ENCODE measurements at places on chromosomes 16 and 17.

DNA sequence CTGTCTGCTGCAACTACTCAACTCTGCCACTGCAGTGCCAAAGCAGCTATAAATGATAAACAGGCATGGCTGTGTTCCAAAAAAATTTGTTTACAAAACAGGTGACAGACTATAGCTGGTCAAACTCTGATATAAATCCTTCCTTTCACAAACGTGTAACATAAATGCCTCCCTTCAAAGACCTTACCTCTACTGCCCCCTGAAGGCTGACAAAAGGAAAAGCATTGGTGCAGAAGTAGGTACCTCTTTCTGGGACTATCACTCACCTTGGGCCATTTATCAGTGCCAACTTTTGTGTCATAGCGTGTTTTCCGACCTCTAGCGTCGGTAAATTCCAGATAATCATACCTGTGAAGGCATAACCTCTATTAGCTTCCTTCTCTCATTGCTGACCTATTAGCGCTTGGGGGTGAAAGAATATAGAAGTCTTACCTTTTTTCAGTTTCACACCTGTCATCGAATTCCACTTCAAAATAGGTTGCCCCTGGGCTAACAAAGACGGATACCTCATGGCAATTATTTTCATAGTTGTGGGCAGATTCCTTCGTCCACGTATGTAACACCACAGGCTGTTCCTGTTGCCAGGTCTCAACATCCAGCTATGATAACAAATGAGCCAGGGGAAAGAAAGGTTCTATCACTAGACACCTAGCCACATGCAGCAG is 67.9 kb downstream of the ZZEF1 start:
- H3K27ac ChIP-seq: no peak overlapping the region
- no peak for DNase-seq
- no peaks in the 10 kb centered on the region for H3K4me1 ChIP-seq
- H3K27me3 ChIP-seq: no peaks in the 10 kb centered on the region
- H3K4me3 ChIP-seq: no peak overlapping the region
- H3K36me3 ChIP-seq: peaks cover 8% of the 10 kb centered on the region

- H3K27me3 ChIP-seq: no peaks in the 10 kb centered on the region
- no peak for DNase-seq
- peak overlapping the region; percentile 82 for H3K27ac ChIP-seq
- peaks cover 72% of the 10 kb centered on the region for H3K36me3 ChIP-seq
- H3K4me3 ChIP-seq: peak overlapping the region; percentile 12
- H3K4me1 ChIP-seq: no peaks in the 10 kb centered on the region
Observed at GRCh38 chr16:19645557-19645981, 72.5 kb downstream of the KNOP1 start.

DNA sequence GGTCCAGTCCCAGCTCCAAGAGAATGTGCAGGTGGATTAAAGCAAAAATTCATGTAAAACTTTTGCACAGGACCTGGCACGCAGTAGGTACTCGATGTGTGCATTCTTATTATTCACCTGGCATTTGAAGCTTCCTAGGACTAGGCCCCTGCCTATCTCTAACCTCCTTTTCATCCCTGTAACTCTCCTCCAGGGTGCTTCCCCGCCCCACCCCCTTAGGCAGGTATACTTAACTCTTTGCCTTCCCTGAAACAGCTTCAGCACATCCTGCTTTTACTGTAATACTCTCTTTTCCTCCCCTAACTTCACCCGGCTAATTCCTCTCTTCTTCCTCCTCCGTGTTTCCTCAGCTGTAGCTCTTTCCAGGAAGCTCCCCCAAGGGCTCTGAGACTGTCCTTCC is 54.8 kb downstream of the CDK5R1 start:
- H3K4me3 ChIP-seq: no peak overlapping the region
- no peaks in the 10 kb centered on the region for H3K4me1 ChIP-seq
- DNase-seq: no peak
- H3K27ac ChIP-seq: no peak overlapping the region
- H3K36me3 ChIP-seq: peaks cover 11% of the 10 kb centered on the region

GRCh38 chr17:80796430-80796861 is 195.2 kb upstream of the CHMP6 start:
- peak overlapping the region; percentile 84 for H3K27ac ChIP-seq
- no peak for DNase-seq
- H3K4me1 ChIP-seq: peaks cover 31% of the 10 kb centered on the region
- H3K36me3 ChIP-seq: no peaks in the 10 kb centered on the region
- H3K27me3 ChIP-seq: no peaks in the 10 kb centered on the region
- no peak overlapping the region for H3K4me3 ChIP-seq

- no peaks in the 10 kb centered on the region for H3K4me1 ChIP-seq
- no peak overlapping the region for H3K4me3 ChIP-seq
- no peaks in the 10 kb centered on the region for H3K27me3 ChIP-seq
- H3K36me3 ChIP-seq: peaks cover 31% of the 10 kb centered on the region
Observed at GRCh38 chr16:24954137-24954536, 61.0 kb downstream of the ARHGAP17 start.

DNA sequence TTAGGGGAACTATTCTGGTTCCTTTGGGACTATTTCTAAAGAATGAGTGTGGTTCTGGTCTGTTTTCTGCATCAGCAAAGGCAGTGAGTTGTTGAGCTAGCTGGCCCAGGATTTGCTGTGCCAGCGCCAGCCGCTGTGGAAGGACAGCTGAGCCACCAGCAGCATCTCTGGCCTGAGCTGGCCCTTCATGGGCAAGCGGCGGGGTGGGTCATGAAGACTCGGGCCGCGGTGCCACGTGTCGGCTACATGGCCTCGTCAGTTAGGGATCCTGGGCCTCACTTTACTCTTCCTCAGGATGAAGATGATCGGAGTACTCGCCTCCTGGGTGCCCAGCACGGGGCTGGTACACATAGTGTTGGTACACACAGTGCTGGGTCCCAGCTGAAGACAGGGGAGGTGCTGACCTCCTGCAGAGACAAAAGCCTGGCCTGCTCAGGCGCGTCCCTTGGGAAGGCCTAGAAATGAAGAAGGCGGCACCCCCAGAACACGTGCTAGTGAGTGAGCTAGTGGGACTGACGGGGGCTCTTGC is 17.9 kb upstream of the FAAP100 start:
- no peaks in the 10 kb centered on the region for H3K27me3 ChIP-seq
- no peak overlapping the region for H3K27ac ChIP-seq
- no peak overlapping the region for H3K4me3 ChIP-seq
- H3K4me1 ChIP-seq: peaks cover 25% of the 10 kb centered on the region
- DNase-seq: no peak

DNA sequence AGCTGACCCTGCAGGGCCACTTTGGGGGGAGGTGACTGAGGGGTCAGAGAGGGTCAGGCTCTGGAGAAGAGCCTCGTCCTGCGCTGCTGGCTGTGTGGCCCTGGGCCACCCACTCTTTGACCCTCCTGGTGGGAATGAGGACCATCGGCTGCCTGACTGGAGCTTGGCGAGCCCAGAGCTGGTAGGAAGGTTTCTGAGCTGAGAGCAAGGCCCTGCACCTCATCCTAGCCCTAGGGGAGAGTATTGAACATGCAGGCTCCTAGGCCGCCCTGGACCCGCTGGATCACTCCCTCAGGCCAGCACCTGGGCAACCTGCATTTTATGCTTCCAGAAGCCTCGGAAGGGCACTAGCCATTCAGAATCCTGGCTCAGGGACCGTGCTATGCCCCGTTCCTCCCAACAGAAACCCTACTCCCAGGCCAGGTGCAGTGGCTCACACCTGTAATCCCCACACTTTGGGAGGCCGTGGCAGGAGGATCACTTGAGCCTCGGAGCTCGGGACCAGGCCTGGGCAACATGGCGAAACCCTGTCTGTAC is 14.5 kb downstream of the MAP2K3 start:
- DNase-seq: no peak
- H3K27me3 ChIP-seq: no peaks in the 10 kb centered on the region
- no peaks in the 10 kb centered on the region for H3K4me1 ChIP-seq
- no peak overlapping the region for H3K27ac ChIP-seq
- H3K4me3 ChIP-seq: no peak overlapping the region

DNA sequence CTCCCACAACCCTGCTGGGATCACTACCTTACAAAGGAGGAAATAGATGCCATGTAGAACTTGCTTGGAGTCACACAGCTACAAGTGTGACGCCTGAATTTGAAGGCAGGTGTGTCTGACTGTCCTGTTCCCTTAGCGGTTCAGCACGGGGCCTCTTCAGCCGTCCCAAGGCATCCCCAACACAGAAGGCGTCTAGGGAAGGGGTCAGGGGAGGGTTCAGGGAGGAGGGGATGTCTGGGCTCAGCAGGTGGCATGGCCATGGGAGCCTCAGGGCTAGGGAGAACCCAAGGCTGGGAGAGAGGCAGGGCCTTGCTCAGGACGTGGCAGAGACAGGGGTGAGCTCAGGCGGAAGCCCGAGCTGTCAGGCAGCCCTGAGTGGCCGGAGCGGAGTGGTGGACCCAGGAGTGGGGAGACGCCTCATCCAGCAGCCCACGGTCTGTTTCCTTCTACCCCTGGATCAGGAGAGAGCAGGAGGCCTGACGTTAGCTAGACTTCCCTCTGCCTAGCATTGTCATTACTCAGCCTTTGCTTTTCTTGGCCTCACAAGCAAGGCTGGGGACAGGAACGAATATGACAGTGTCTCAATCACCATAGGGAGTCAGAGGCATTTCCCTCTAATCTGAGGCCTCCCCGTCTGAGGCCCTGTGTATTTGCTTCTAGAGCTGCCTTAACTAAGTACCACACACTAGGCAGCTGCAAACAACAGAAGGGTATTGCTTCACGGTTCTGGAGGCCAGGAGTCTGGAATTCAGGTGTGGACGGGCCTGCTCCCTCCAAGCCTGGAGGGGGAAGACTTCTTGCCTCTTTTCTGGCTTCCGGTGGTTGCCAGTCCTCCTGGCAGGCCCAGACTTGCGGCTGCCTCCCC is 31.3 kb upstream of the ANKRD40CL start:
- peak overlapping the region; percentile 82 for H3K27ac ChIP-seq
- no peaks in the 10 kb centered on the region for H3K36me3 ChIP-seq
- H3K4me3 ChIP-seq: no peak overlapping the region
- DNase-seq: no peak
- peaks cover 17% of the 10 kb centered on the region for H3K4me1 ChIP-seq
- no peaks in the 10 kb centered on the region for H3K27me3 ChIP-seq

DNA sequence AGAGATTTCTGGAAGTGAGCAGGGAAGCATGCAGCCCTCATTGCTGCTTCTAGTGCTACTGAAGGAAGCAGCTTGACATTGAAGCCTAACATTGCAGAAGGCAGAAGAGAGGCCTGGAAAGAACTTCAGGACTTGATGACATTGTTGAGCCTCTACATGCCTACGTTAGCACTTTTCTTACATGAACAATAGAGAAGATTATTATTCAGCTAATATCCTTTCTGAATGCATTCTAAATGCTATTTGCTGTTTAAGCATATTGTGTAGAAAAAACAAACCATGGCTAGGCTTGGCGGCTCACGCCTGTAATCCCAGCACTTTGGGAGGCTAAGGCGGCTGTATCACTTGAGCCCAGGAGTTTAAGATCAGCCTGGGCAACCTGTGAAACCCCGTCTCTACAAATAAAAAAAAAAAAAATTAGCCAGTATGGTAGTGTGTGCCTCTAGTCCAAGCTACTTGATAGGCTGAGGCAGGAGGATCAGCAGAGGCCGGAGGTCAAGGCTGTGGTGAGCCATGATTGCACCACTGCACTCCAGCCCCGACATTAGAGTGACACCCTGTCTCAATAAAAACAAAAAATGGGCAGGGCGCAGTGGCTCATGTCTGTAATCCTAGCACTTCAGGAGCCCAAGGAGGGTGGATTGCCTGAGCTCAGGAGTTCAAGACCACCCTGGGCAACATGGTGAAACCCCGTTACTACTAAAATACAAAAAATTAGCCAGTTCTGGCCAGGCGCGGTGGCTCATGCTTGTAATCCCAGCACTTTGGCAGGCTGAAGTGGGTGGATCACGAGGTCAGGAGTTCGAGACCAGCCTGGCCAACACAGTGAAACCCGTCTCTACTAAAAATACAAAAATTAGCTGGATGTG is 2.2 kb upstream of the AURKB start:
- no peaks in the 10 kb centered on the region for H3K36me3 ChIP-seq
- peak overlapping the region; percentile 26 for H3K27ac ChIP-seq
- DNase-seq: no peak
- H3K4me3 ChIP-seq: no peak overlapping the region
- peaks cover 7% of the 10 kb centered on the region for H3K4me1 ChIP-seq

DNA sequence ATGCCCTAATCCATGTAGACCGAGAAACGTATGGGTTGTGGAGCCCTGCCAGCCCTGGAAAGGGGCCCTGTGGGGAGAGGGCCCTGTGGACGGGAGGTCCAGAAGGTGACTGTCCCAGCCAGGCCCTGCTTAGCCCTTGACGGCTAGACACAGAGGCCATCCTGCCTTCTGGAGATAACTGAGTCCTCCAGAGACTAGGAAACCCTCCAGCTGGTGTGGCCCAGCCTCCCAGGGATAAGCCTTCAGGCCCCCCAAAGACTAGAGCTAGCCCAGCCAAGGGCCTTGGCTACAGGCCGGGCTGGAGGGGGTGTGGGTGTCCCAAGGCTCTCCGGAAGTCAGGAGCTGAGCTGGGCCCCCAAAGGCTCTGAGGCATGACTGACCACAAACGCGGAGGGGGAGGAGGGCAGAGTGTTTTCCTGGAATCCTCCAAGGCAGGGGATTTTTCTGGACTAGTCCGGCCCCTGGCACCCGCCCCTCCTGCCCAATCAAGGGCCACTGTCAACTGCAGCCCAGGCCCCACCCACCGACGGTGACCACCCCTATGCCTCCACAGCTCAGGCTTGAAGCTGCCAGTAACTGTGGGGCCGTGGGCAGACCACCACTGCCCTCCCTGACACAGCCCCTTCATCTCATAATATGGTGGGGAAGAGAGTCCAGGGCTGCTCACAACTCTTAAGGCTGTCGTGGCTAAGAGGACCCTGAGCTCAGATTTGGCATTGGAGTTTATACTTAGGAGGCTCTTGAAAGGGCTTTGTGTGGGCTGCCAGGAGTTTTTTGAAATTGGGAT is 885 bp upstream of the VASN start:
- peaks cover 71% of the 10 kb centered on the region for H3K4me1 ChIP-seq
- H3K27ac ChIP-seq: peak overlapping the region; percentile 85
- no peak overlapping the region for H3K4me3 ChIP-seq
- no peaks in the 10 kb centered on the region for H3K27me3 ChIP-seq
- DNase-seq: no peak

DNA sequence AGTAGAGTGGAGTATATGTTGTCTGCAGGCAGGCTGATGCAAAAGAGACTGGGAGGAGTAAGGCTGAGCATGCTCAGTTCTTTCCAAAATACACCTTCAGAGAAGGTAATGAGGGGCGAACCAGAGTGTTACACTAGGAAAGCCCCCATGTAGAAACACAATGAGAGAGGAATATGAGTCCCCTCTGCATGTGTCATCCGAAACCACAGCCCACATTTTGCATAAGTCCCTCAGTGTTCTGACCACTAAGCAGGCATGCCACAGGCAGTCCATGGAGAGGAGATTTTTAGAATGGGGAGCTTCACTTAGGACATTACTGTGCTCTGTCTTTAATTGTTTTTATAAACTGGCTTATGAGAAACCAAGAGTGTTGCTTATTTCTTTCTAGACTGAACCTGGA is 32.0 kb downstream of the SLC6A2 start:
- H3K4me1 ChIP-seq: no peaks in the 10 kb centered on the region
- peaks cover 11% of the 10 kb centered on the region for H3K27me3 ChIP-seq
- no peak overlapping the region for H3K27ac ChIP-seq
- H3K4me3 ChIP-seq: no peak overlapping the region
